ENCODE measurements at places on chromosomes 16 and 17.

- DNase-seq = no peak
Observed at GRCh38 chr17:17424552-17424951, 52.2 kb upstream of the MED9 start.

- no peak for DNase-seq
Observed at GRCh38 chr17:61928101-61928436, 287 bp upstream of the INTS2 start.

DNA sequence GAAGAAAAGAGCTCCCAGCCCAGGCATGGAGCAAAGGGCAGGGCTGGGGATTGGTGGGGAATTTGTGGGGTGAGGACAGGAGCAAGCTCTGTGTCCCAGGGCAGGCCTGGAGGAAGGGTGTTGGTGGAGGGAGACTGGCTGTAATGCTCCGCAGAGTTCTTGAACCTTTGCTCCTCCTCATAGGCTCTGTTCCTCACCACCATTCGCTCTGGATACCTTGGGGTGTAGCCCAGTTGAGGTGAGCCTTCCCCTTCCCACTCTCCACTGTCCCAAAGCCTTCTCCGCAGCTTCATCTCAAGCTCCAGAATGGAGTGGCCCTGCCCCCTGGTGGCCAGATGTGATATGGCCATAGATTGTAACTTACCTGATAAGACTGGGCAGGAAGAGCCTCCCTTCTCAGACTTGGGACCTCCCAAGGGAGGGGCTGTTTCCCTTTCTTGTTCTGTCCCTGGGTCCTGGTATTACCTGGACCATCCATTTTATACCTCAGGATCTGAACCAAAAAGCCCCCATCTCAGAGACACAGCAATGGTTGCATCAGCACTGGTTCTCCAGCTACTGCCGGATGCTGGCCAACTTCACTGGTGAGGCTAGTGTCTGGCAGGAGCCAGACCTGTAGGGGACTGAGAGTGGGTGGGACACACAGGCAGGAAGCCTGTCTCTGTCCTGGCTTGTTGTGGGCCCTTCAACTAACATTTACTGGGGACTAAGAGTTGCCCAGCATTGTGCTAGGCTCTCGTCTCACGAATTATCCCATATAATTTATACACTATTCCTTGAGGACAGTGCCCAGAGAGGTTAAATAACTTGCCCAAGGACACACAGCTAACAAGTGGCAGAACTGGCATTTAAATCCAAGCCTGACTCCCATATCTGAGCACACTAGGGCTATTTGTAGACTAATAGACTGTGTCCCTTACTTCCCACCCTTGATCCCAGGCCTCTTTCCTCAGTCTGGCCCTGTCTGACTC lies 19.1 kb upstream of the STAC2 start:
- peak; percentile 77 for DNase-seq

DNA sequence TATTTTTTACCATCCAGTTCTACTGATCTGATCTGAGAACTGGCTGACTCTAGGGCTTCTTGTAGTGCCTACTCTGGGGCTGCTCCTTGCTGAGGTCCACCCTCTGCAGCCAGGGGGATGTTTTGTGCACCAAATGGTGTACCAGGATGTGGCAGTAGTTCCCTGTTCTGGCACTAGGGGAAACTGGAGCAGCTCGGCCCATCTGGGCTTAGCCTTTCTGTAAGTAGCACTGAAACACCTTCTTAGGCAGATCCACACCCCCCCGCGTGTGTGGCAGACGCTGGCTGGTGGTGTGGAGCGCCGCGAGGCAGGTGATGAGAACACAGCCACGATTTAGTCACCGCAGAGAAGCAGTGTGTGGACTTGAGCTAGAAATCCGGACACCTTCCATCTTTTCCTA lies 17.0 kb downstream of the DUSP14 start:
- DNase-seq = peak; percentile 18

DNA sequence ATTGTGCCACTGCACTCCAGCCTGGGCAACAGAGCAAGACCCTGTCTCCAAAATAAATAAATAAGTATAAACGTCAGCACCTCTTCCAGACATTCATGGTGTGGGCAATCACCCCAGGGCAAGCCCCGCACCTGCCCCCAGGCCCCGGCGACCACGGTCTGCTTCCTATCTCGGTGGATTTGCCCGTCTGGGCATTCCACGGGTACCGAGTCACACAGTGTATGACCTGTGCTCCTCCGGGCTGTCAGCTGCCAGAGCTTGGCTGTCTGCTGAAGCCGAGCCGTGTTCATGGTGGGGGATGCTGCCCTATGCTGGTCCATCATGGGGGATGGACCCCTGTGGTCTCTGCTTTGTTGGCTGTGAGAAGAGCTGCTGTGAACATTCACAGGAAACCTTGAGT lies 15.4 kb downstream of the CYBC1 start:
- no peak for DNase-seq

- DNase-seq = no peak
Observed at GRCh38 chr17:27452828-27453227, 3.4 kb upstream of the KSR1 start.

- peak; percentile 33 for DNase-seq
Observed at GRCh38 chr17:38798614-38799500, 499 bp downstream of the PIP4K2B start.

DNA sequence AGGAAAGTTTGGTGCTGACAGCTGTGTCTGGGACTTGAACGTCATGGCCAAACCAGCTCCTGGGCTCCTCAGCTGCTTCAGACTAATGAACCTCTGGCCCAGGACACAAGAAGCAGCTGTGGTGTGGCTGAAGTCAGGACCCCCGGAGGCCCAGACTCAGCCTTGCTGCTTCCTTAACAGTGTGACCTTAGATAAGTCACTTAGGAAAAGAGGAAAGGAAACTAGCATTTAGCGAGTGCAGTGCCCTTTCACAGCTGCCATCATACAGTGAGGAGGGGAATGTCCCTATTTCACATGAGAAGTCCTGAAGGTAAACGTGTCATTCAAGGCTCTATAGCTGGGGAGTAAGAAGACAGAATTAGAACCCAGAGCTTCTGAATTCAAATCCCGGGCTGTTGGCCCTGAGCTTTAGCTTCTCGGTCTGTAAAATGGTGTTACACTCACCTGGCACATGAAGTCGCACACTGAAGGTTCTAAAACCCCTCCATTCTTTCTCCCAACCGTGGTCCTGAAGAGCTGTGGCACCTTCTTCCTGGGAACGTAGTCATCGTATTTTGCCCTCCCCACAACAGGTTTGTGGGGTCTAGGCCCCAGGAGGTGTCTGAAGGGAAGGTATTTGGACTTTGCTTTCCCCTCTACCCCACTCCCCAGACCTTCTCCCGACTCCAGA lies 910 bp upstream of the RAMP2 start:
- DNase-seq = peak; percentile 38

- no peak for DNase-seq
Observed at GRCh38 chr17:39045948-39046679, 78.9 kb upstream of the FBXO47 start.

DNA sequence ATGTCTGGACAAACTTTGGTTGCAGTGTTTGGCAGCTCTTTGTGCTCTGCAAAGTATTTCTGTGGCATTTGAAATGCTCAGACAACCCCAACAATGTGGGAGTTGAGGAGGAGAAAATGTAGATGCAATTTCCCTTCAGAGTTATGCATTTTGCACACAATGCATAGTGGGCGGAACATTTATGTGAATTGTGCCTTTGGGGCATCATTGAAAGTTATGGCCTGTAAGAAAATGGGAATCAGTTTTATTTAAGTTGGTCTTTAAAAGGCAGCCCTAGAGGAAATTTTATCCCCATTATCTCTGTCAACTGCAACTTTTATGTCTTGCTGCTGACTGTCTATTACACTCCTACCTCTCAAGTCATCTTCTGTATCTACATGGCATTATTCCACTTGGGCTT lies 176.2 kb downstream of the MAP2K6 start:
- no peak for DNase-seq

DNA sequence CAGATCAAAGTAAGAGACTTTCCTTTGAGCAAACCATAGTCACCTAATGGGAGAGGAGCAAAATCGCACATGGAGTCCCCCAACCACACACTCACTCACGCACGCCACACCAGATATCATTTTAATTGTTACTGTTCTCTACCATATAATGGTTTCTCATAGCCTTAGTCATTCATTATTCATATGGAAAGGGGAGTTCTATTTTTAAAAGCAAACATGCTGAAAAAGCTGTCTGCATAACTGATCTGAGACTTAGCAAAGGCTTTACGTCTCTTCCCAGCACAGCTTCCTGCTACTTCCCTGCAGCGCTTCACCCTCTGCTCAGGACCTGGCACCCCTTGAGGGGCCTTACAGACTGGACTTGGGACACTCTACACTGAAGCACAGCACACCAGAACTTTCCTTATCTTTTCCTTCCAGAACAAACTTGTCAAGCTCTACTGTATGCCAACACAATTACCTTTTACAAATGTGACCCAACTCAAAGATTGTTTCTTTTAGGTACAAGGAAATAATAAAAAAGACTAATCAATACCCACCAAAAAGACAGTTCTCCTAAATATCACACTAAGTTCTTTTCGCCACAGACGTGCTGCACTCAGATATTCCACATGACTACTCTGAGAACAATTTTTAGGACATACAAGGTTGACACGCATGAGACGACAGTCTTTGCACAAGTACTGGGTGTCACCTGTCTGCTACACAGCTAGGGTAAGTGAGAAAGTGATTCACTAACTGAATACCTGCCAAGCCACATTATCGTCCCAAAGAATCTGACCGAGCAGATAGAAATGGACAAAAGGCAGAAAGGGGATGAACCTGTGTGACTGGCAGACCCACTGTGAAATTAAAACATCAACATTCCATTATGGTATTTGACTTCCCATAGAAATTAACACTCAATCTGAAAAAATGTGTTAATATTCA lies 21.5 kb downstream of the SRP68 start:
- DNase-seq = no peak
